Testis (tissue), 5 donors: ENCODE measurements at places on chromosomes 7 and 10.
A peak's percentile ranks its signal among the peaks of the same experiment; 100 is the strongest.

DNA sequence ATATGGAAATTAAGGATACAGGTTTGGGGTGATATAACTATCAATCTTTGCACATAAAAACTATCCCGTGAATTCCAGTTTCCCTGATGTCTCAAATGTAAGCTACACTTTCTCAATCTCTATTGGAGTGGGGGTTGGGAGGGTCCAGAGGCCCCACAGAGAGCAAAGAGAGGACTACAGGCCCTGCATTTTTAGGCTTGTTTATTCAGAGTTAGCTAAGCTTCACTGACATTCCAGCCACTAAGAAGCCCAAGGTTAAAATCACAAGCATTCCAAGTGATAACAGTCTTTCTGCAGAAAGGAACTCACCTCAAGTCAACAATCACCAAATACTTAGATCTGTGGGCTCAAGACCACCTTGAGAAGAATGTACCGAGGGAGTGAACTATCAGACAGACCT, 31.6 kb upstream of the LAMB1 start:
- no peak for DNase-seq

DNA sequence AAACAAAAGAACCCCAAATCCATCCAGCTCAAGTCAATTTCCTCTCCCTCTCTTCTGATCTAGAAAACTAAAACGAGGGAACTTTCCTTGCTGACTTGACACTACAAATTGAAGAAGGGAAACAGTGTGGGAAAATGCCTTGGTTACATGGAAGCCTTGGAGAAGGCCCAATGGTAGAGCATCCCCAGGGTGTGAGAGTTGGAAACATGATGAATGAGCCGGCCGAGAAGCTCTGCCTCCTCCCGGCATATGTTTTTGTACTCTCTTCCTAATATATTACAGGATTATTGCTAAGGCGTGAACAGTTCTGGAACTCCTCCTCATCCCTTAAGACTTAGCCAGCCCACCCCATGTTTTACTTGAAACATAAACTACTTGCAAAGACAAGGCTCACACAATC, 618.2 kb upstream of the MGMT start:
- DNase-seq: no peak

GRCh38 chr10:129275886-129276285, 191.2 kb upstream of the MGMT start:
- no peak for DNase-seq

DNA sequence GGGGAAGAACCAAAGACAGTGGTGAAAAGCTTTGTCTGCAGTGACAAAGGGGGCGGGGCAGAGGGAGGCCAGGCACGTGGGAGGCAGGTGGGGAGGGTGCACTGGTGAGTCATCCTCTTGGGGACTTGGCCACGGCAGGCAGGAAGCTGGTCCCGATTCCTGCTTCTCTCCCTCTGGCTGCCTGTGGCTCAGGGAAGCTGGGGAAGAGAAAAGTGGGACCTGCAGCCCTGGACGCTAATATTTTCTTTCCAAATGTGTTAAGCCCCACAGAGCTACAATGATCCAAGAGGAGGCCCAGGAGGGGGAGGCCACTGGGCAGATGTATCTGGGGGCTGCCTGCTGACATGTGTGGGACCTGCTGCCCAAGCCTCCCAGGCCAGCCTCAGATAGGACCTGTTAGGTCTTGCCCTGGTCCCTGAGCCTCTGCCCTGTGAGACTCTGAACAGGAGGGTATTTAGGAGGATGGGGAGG, 231.8 kb downstream of the KCNMA1 start:
- peak; percentile 54 for DNase-seq

DNA sequence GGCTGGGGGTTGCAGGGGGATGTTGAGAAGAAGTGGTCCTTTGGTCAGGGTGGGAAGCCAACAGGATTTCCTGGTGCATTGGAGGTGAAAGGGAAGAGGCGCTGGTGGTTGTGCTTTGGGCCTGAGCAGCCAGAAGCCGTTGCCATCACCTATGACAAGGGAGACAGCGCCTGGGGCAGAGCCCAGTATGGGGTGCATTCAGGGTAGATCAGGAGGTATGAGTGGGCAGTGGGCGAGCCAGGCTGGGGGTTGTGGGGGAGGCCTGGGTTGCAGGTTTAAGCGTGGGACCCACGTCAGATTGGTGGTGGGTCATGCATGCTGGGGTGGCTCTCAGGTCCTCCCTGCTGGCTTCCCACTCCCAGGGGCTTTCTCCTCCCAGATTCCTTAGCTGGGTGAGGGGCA, 6.3 kb upstream of the PILRB start:
- no peak for DNase-seq
